PC-3 (cell line): ENCODE measurements at places on chromosomes 7 and 10.

DNA sequence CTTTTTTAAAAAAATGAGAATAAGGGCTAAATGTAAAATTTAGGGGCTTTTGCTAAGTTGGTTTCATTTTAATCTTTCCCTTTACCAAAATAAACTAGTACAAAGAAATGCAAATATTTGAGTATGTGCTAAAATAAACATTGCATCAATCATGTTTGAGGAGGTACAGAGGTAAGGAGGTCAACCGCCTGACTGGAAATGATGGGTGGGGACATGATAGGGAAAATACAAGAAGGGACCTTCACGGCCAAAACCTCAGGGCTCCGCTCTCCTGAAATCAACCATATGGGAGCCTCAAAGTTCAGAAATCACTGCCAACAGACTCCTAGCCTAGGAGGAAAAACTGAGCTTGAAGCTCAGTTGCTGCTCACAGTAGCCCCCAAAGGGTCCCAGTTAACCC, 207.6 kb downstream of the AHR start:
- peak; percentile 46 for DNase-seq

- DNase-seq, result peak; percentile 92
Measured at GRCh38 chr10:114697061-114697598, 39.1 kb upstream of the ABLIM1 start.

DNA sequence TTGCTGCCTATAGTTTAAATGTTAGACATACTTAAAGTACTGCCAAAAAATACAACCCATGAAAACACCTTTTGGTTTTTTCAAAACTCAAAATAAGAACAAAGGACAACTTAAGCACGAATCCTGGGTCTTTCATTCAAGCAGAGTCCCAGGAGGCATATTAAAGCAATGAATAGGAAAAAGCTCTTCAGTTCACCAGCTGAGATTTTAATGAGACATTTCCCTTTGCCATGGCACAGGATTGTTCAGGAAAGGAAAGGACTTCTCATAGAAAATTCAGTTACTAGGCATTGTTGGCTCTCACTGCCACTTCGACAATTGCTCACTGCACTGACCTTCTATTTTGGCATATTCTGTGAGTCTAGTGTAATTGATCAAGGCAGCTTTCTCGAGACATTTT, 133.5 kb upstream of the FEZF1 start:
- no peak for DNase-seq

DNA sequence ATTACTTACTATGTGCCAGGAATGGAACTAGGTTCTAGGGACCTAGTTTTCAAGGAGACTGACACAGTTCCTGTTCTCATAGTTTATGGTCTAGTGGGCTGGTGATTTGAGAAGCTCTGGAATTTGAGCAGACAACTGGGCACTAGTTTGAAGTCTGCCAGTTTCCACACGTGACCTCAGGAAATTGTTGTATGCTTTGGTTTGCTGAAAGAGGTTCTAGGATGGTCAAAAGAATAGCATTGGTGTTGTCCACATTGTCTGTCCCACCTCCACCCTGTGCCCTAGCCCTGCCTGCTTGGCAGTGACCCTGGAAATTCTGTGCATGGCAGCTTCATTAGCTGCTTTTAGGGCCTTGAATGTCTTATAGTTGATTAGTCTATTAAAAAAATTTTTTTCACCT, 28.7 kb downstream of the GBF1 start:
- no peak for DNase-seq

DNA sequence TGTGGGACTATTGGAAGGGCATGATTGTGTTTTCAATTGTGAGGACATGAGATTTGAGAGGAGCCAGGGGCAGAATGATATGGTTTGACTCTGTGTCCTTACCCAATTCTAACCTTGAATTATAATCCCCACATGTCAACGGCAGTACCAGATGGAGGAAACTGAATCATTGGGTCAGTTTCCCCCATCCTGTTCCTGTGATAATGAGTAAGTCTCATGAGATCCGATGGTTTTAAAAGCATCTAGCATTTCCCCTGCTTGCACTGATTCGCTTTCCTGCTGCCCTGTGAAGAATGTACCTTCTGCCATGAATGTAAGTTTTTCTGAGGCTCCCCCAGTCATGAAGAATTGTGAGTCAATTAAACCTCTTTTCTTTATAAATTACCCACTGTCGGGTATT, 1367.1 kb downstream of the XPNPEP1 start:
- DNase-seq, result no peak

GRCh38 chr7:68309806-68310205, 1288.5 kb upstream of the AUTS2 start:
- DNase-seq, result no peak

DNA sequence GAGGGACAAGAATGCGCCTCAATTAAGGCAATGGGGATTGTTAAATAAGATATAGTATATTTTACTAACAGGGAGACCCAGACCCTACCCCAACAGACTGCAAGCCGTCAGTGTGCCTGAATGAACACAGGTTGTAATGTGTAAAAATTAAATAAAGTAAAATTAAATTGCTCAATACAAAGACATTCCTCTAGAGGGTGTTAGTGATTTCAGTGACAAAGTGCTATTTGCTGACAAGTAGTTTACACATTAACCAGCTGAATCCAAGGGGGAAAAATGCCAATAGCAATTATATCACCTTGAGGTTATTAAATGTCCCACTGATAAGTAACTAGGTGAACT, 110.5 kb downstream of the EBF3 start:
- peak; percentile 19 for DNase-seq

DNA sequence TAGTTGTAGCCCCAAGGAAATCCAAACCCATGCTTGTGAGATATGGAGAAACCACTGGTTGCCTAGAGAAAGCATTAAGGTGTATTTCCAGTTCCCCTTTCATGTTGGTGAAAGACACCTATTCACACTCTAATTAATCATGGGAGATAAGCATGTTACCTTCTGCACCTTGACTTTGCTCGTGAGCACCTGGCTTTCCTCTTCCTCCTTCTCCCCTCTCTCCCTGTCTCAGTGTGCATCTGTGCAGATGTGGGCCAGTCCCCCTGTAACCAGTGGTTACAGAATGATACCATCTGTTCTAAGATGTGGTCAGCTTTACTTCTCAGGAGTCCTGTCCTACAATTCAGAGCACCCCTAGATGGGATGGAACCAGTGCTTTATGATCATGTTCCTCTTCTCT, 160.6 kb downstream of the LCOR start:
- no peak for DNase-seq
